ENCODE measurements at places on chromosomes 7 and 10. TPM values are rescaled to one million over a fixed set of nuclear protein-coding genes. Genes with fewer than 3 reads are reported as not detected.

Gene EVX1
- 0.07 TPM for total RNA-seq

Gene GRM3
- not detected for total RNA-seq

Gene RARRES2
- not detected for total RNA-seq

Gene PON1
- not detected for total RNA-seq

Gene SUN3
- not detected for total RNA-seq

Gene PBLD
- total RNA-seq = 2.7 TPM

Gene ATOH7
- total RNA-seq = not detected

- H3K27ac ChIP-seq = no peak overlapping the region
- no peak overlapping the region for H3K4me3 ChIP-seq
- no peaks in the 10 kb centered on the region for H3K27me3 ChIP-seq
- DNase-seq = no peak
- H3K4me1 ChIP-seq = no peaks in the 10 kb centered on the region
These were observed 300.9 kb downstream of the BICC1 start for GRCh38 chr10:58813573-58813972.

DNA sequence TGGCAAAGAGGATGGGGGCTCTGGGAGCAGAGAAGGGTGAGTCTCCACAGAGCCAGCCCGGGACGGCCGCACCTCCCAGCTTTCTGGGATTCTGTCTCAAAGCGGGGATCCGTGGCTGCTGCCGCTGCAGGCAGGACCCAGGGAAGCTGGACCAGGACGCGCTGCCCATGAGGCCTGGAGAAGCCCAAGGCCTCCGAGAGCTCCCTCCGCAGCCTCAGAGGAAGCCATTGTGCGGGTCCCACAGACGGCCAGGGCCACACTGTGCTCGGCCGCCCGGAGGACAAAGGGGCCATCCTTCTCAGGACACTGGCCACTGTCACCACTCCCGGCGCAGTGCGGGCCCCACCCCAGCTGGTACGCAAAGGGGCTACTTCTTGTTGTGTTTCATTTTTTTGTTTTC lies 79.3 kb upstream of the PDGFA start:
- H3K27ac ChIP-seq = peak overlapping the region; percentile 54
- no peak for DNase-seq
- H3K4me1 ChIP-seq = peaks cover 69% of the 10 kb centered on the region
- H3K36me3 ChIP-seq = peaks cover 16% of the 10 kb centered on the region

DNA sequence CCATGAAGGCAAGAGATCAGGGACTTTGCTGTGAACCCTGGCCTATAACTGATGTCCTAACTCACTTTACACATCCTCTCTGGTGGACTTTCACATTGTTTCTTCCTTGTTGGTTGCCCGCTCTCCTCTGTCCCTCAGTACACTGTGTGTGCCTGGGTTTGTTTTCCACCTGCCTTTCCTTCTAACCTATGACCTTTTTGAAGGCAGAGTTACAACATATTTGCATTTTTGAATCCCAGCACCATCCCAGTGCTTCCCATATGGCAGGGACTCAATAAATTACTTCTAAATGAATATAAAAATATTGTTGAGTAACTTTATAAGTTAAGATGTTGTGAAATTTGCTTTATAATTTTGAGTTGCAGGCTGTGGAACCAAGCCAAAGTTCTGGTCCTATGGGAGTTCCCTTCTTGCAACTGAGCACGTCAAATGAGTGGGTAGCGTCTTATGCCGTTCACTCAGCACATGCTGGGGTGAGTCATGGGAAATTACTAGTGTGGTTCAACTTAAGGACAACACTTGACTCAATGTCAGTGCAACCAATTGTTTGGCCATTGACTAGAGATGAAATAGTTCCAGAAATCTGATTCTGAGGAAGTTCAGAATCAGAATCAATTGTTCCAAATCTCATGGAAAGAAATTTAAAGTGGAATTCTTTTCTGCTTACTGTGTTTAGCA lies 250.9 kb downstream of the TWIST1 start:
- H3K4me3 ChIP-seq = no peak overlapping the region
- H3K36me3 ChIP-seq = peaks cover 5% of the 10 kb centered on the region
- peak overlapping the region; percentile 33 for H3K27ac ChIP-seq
- H3K27me3 ChIP-seq = no peaks in the 10 kb centered on the region
- H3K4me1 ChIP-seq = no peaks in the 10 kb centered on the region

- no peak for DNase-seq
- H3K4me1 ChIP-seq = peaks cover 72% of the 10 kb centered on the region
- H3K27ac ChIP-seq = peak overlapping the region; percentile 90
- no peaks in the 10 kb centered on the region for H3K27me3 ChIP-seq
- H3K4me3 ChIP-seq = peak overlapping the region; percentile 46
These were observed 19.7 kb downstream of the ESYT2 start for GRCh38 chr7:158809596-158809995.

- H3K36me3 ChIP-seq = no peaks in the 10 kb centered on the region
- H3K4me1 ChIP-seq = peaks cover 30% of the 10 kb centered on the region
- no peak overlapping the region for H3K4me3 ChIP-seq
- H3K27ac ChIP-seq = no peak overlapping the region
- no peak for DNase-seq
These were observed 64.6 kb downstream of the CUX1 start for GRCh38 chr7:101882005-101882421.

DNA sequence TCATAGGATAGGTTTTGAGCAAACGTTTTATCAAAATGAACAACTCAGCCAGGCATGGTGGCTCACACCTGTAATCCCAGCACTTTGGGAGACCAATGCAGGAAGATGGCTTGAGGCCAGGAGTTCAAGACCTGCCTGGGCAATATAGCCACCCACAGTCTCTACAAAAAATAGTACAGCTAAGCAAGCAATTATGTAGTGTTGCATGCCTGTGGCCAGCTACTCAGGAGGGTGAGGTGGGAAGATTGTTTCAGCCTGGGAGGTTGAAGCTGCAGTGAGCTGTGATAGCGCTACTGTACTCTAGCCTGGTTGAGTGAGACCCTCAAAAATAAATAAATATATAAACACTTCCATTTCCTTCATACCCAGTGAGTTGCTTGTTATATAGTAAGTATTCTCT lies 67.1 kb downstream of the LSMEM1 start:
- H3K4me1 ChIP-seq = no peaks in the 10 kb centered on the region
- H3K27me3 ChIP-seq = peaks cover 29% of the 10 kb centered on the region
- H3K27ac ChIP-seq = no peak overlapping the region
- no peak for DNase-seq
- H3K36me3 ChIP-seq = no peaks in the 10 kb centered on the region
- H3K4me3 ChIP-seq = no peak overlapping the region

DNA sequence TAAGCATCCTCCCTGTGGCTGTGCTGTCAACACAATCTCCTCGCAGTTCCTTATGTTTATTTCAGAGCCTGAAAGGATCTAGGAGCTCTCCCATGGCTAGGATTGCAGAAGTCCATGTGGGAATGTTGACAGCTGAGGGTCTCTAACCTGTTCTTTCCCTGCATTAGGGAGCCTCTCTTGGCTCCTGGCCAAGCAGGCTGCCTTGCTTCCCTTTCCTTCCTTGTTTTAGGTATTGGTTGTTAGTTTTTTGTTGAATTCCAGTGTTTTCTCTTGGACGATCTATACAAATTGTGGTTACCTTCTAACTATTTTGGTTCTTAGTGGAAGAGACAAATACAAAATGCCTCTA lies 171.8 kb downstream of the MLLT10 start:
- H3K27ac ChIP-seq = no peak overlapping the region
- no peak overlapping the region for H3K4me3 ChIP-seq
- peaks cover 51% of the 10 kb centered on the region for H3K4me1 ChIP-seq
- no peak for DNase-seq

DNA sequence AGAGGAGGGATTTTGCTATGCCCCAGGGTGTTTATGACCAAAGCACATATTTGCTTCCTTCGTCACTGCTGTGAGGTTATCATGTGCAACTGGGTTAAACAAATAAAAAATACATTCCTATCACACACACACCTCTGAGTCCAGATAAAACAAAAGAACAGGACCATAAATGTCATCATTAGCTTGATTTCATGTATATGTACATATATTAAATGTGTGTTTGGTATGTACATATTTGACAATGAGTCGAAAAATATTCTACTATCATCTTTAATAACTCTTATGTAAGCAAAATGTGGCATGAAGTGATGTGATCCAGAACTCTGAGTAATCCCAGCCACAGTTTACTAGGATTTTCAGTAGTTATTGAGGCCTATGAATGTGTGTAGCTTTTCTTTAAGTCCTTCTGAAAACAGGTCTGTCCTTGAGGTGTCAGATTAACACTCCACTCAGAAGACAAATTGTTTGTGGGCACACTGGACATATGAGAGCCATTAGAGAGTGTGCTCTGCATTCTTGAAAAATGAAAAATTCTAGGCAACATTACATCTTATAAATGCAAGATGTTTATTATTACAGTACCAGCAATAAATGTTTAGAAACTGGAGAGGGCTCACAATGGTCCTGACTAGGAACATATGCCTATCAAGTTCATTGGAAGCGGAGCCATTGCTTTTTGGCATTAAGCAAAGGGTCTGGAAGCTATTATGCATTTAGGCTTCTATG lies 335.1 kb upstream of the SEMA3A start:
- DNase-seq = no peak
- no peaks in the 10 kb centered on the region for H3K36me3 ChIP-seq
- no peak overlapping the region for H3K4me3 ChIP-seq
- no peaks in the 10 kb centered on the region for H3K27me3 ChIP-seq
- H3K27ac ChIP-seq = no peak overlapping the region

DNA sequence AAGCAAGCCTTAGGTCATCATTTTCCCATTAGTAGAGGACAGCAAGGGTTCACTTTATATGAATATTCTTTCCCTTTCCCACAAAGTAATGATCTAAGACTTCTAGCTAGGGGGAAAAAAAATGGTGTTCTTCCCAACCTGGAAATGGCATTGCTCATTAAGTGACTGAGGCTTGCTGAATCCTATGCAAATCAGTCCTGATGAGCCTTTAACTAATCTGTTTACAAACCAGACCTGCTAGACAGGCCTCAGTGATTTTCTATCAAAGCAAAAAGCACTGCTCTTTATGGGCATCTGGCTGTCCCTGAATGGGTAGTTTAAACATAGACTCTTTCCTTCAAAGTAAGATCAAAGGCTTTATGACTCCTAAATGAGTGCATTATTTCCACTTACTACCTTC lies 146.3 kb downstream of the HIBADH start:
- no peaks in the 10 kb centered on the region for H3K27me3 ChIP-seq
- H3K36me3 ChIP-seq = no peaks in the 10 kb centered on the region
- no peak overlapping the region for H3K4me3 ChIP-seq
- no peak for DNase-seq

GRCh38 chr10:59945590-59945989 lies 39.2 kb upstream of the CCDC6 start:
- no peak overlapping the region for H3K27ac ChIP-seq
- H3K27me3 ChIP-seq = peaks cover 13% of the 10 kb centered on the region
- DNase-seq = no peak
- no peaks in the 10 kb centered on the region for H3K4me1 ChIP-seq
- H3K36me3 ChIP-seq = no peaks in the 10 kb centered on the region

GRCh38 chr10:121911421-121911697 lies 16.5 kb downstream of the ATE1 start:
- no peak for DNase-seq
- H3K4me1 ChIP-seq = peaks cover 10% of the 10 kb centered on the region
- H3K27me3 ChIP-seq = no peaks in the 10 kb centered on the region
- no peak overlapping the region for H3K27ac ChIP-seq
- H3K4me3 ChIP-seq = no peak overlapping the region

- no peak for DNase-seq
- H3K27me3 ChIP-seq = no peaks in the 10 kb centered on the region
- H3K4me1 ChIP-seq = peaks cover 29% of the 10 kb centered on the region
- no peaks in the 10 kb centered on the region for H3K36me3 ChIP-seq
These were observed 10.6 kb upstream of the UPP1 start for GRCh38 chr7:48078470-48078869.

DNA sequence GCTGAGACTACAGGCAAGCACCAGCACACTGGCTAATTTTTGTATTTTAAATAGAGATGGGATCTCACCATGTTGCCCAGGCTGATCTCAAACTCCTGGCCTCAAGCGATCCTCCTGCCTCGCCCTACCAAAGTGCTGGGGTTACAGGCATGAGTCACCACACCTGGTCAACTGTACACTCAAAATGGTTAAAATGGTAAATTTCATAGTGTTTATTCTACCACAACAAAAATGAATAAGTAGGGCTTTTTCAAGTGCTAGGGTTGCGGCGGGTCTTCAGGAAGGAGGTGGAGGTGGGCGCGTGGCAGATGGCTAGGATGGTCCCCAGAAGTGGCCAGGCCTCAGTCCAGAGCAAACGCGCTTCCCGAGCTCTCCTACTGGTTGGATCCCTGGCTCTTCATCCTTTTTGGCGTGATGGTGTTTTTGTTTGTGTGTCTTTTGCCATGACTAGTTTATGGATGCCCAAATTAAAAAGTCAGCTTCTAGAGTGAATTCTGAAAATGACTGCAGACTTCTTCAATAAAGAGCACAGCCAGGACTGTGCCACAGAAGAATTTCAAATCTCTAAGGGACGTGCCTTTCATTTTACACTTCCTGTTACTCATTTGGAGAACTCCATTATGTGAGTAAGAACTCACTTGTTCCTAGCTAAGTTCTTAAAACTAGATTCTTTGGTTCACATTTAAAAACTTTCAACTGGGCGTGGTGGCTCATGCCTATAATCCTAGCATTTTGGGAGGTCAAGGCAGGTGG lies 73.9 kb downstream of the TMEM130 start:
- H3K4me3 ChIP-seq = no peak overlapping the region
- peaks cover 1% of the 10 kb centered on the region for H3K36me3 ChIP-seq
- peak overlapping the region; percentile 21 for H3K27ac ChIP-seq
- peaks cover 5% of the 10 kb centered on the region for H3K27me3 ChIP-seq
- H3K4me1 ChIP-seq = peaks cover 11% of the 10 kb centered on the region

DNA sequence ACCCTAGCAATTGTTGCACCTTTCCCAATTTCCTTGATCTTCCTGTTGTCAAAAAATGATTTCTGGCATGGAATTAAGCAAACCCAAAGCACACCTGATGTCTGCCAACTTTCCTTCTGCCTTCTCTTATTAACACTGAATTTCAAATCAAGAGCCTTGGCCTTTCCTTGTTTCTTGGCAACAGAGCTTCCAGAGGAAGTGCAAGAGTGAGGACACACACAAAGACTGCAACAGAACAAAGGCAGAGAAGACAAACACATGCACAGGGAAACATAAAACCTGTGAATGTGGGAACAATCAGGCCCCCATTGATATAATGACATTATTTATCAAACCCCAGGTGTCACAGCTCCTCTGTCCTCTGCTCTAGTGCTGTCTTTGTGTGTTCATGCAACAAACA lies 73.0 kb upstream of the IL6 start:
- no peaks in the 10 kb centered on the region for H3K4me1 ChIP-seq
- no peak for DNase-seq
- no peak overlapping the region for H3K27ac ChIP-seq
- H3K27me3 ChIP-seq = peaks cover 38% of the 10 kb centered on the region
- no peak overlapping the region for H3K4me3 ChIP-seq

GRCh38 chr7:26365077-26365900 lies 73.6 kb downstream of the SNX10 start:
- peaks cover 14% of the 10 kb centered on the region for H3K4me1 ChIP-seq
- no peaks in the 10 kb centered on the region for H3K27me3 ChIP-seq
- peaks cover 2% of the 10 kb centered on the region for H3K36me3 ChIP-seq
- peak; percentile 44 for DNase-seq

- H3K36me3 ChIP-seq = no peaks in the 10 kb centered on the region
- no peak overlapping the region for H3K27ac ChIP-seq
- H3K4me3 ChIP-seq = peak overlapping the region; percentile 81
- peaks cover 81% of the 10 kb centered on the region for H3K27me3 ChIP-seq
These were observed 1.3 kb downstream of the AFAP1L2 start for GRCh38 chr10:114402871-114403540.

Data from activated T-cell treated with anti-CD3 and anti-CD28 coated beads, Interleukin-2, amount 50 U/mL, for 72 hours (primary cell).